ENCODE measurements at places on chromosomes 6 and 20.
A peak's percentile ranks its signal among the peaks of the same experiment; 100 is the strongest.

- DNase-seq, result no peak
These were observed 61.1 kb downstream of the TMEM170B start for GRCh38 chr6:11598687-11599086.

GRCh38 chr6:10190042-10190441 is 224.8 kb downstream of the TFAP2A start:
- no peak for DNase-seq

DNA sequence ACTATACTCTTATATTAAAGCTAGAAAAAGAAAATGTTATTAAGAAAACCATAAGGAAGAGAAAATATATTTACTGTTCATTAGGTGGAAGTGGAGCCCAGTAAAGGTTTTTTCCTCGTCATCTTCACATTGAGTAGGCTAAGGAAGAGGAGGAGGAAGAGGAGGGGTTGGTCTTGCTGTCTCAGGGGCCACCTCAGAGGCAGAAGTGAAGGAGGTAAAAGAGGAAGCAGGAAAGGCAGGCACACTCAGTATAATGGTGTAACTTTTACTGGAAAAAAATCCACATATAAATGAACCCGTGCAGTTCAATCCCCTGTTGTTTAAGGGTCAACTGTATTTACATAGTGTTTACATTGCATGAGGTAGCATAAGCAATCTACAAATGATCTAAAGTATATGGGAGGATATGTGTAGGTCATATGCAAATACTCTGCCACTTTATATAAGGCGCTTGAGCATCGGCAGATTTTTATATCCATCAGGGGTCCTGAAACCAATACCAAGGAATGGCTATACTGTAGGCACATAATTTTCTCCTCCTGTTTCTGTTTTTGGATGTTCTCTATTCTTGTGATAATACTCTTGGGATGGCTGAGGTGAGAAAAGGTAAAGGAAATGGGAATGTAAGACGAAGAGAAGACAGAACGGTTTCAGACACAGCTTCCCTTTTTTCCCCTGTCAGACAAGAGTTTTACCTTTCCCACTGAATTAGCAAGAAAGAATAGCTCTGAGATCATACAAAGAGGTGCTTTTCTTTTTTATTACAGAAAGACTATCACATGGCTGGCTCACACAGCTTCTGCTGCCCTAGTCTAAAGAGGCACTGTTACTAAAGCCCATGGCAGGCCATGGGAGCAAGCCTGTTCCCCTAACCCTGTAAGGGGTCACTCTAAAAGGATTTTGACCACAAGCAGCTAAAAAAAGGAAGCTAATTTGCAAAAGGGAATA is 59.9 kb downstream of the NUDT3 start:
- DNase-seq, result no peak

- no peak for DNase-seq
These were observed 7.2 kb downstream of the TPX2 start for GRCh38 chr20:31746068-31746878.

DNA sequence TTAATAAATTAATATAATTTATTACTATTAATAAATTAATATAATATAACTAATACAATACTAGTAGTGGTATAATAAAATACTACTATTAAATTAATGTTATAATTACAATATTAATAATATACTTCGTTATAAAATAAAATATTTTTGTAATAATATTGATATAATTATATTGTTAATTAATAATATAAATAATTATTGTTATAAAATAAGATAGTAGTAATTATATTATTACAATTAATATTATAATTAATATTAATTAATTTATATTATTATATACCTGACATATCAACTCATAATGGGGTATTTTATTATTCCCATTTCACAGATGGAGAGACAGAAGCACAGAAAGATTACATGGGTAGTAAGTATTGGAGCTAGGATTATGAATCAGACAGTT is 8.9 kb downstream of the BEND6 start:
- no peak for DNase-seq

- no peak for DNase-seq
These were observed 73.6 kb upstream of the RNF146 start for GRCh38 chr6:127192911-127193541.

GRCh38 chr6:21496196-21496595 is 97.4 kb upstream of the SOX4 start:
- no peak for DNase-seq

DNA sequence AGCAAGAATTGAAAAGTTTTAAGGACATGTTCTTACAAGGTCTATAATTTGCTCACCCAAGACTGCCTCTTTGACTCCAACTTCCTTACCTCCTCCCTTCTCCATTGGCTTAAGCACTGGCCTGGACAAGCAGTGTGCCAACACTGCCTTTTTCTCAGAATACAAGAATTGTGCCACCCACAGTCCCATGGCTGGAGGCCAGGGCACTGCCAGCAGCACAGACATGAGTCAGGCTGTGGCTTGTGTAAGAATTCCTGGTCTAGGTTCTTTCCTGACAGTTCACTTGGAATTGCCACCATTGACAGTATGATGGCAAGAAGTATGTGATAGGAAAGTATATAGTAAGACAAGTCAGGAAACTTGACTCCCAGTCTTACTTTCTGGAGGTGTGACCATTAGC is 202.7 kb upstream of the MARCKS start:
- DNase-seq, result peak; percentile 96

DNA sequence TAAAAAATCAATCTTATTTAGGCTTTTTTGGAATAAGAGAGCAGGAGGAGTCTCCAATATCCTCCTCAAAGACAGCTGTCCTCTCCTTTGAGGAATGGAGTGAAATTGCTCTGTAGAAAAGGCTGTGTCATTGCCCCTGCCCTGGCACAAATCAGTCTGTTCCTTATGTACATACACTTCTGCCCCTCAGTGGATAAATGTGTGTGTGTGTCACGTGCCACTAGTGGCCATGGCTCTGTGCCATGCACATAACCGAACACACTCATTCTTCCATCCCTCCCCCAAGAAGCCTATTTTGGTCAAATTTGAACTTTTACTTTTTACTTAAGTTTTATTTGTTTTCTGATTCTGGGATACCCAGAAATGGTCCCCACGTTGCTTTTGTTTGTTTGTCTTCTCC is 49.2 kb downstream of the ANKS1A start:
- DNase-seq, result no peak

GRCh38 chr20:50958615-50959542 is at the start of gene MOCS3:
TSS of gene MOCS3 (plus strand) at chr20:50958818. CDS start at chr20:50958843, 25 bp downstream.
- DNase-seq, result peak; percentile 80

- DNase-seq, result no peak
These were observed 5.8 kb upstream of the GNRH2 start for GRCh38 chr20:3037654-3038053.

- DNase-seq, result no peak
These were observed 74.8 kb downstream of the ASCC3 start for GRCh38 chr6:100806296-100806695.

DNA sequence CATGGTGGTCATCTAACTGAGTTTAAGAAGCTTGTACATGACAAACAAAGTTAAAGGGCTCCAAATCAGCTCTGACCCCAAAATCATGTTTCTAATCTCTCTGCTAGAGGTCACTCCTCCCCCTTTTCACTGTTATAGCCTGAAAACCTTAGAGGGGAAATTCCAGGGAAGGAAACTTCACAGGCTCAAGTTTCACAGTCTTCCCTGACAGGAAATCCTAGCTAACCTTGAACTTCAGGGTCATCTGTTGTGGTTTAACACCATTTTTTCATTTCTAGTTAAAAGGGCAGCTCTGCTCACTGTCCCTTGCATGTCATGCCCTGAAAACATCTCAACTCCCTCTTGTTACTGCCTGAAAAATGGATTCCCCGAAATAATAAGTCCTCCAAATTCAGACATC is 104.4 kb upstream of the BMP2 start:
- DNase-seq, result no peak

- no peak for DNase-seq
These were observed 259.0 kb downstream of the SYNE1 start for GRCh38 chr6:152378169-152378568.

- DNase-seq, result no peak
These were observed 142.0 kb downstream of the UST start for GRCh38 chr6:148888856-148889255.

DNA sequence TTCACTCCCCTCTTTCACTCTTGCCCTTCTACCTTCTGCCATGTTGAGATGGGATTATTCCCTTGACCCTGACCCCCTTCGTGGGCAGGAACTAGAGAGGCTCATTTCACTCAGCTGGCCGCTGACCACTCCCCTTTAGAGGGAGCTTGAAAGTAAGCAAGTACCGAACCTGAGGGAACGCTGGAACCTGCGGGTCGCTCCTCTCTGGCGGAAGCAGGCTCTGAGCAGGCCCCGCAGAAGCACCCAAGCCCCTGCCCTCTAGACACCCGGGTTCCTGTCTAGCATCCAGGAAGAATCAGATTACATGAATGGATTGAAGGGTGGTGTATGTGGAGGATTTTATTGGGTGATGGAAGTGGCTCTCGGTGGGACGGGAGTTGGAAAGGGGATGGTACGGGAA is 11.9 kb upstream of the MYCT1 start:
- no peak for DNase-seq

GRCh38 chr6:211871-212497 is 80.3 kb upstream of the DUSP22 start:
- no peak for DNase-seq

DNA sequence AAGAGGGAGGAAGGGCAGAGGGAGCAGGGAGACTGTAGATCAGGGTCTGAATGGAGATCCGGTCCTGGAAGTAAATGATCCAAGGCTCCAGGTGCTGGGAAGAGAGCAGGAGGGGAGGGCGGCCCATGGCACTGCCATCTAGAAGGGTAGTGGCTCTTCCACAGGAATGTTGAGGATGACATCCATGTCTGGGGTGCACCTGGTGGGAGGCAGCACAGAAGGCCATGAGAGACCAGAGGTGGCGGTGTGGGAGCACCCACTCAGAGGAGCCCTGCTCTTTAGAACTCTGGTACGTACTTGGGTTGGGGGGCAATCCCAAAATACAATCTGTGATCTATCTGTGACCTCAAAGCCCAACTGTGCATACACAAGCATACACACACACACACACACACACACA is 13.5 kb downstream of the DEFB132 start:
- no peak for DNase-seq

DNA sequence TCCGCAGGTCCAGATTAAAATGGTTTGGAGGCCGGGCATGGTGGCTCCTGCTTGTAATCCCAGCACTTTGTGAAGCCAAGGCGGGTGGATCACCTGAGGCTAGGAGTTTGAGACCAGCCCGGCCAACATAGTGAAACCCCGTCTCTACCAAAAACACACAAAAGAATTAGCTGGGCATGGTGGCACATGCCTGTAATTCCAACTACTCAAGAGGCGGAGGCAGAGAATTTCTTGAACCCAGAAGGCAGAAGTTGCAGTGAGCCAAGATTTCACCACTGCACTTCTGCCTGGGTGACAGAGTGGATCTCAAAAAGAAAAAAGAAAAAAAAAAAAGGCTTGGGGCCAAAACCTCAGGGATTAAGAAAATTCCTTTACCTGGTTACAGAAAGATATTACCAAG is 30.5 kb downstream of the C6orf15 start:
- DNase-seq, result no peak

DNA sequence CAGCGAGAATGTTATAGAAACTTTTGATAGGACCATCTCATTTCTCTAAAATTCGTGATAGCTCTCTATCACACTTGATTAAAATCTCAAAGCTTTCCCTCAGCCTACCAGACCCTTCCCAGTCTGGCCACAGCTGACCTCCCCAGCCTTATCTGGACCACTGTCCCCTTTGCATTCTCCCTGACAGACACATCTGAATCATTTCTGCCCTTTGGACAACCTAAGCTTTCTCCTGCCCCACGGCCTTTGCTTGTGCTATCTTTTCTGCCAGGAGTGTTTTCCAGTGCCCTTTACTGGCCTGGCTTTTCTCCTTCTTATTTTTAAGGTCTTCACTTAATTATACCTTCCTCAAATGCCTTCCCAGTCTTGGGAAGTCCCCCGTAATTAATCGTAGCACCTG is 136.0 kb upstream of the RNF24 start:
- no peak for DNase-seq

- DNase-seq, result no peak
These were observed 289.7 kb downstream of the HTR1B start for GRCh38 chr6:77173472-77174074.

DNA sequence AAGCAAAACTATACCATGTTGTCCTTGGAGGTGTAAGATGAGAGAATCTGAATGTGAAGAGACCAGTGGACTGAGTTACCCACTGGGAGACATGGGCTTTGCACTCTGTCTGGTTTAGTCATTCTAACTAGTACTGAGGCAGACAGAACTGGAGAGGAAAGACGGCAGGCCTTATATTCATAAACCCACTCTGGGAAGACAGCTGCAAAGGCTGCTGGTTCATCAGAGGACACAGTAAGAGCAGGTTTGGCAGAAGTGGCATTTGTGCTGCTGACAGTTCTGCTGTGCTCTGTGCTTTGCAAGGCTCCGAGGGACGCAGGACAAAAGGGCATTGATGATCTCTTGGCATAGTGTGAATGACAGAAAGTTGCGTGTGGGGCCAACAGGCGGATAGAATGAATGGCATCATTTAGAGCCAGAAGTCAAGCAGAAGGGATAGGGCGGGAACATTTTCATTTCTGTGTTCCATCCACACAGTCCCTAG is 142.3 kb upstream of the TENT5A start:
- DNase-seq, result no peak

DNA sequence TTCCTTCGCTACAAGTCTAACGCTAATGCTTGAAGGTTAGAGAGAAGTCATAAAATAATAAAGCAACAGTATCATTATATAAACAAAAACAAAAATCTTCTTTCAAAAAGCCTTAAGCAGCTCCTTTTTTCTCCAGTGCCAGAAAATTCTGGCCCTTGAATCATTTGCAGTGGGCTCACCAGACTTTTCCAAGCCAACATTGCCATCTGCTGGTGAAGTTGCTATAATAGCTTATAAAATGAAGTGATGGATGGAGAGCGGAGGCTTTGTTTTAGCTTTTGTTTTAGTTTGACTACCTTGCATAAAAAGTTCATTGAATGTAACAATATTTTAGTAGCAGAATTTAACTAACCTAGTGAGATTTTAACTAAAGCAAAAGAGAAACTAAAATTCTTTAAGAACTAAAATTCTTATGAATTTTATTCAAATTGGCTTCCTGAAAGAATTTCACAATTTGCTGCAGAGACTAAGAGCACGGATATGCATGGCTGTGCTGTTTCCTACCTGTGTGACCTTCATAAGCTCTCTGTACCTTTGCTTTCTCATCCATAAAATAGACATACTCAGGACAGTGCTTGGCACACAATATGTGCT is 44.8 kb upstream of the SLC2A12 start:
- DNase-seq, result no peak
